ENCODE measurements at places on chromosomes 7 and 10.

GRCh38 chr10:131578472-131578970 lies 267.0 kb upstream of the TCERG1L start:
- no peak for DNase-seq

- DNase-seq, result peak; percentile 22
Observed at GRCh38 chr10:60031664-60032063, 125.3 kb upstream of the CCDC6 start.

DNA sequence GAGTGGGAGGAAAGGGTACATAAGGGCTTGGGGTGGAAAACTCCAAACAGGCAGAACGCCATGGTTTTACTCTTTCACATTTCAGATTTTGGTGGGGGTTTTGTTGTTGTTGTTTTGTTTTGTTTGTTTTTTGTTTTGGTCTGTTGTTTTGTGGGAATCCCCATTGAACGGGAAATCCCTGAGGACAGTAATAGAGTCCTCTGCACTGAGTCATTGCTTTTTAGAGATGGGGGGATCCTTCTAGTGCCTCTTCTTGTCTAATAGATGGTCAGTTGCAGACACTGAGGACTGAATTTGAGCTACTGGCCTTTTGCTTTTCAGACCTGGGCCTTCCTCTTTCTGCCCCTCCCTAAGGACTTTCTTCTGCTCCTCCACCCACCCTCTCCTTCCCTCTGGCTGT lies 20.0 kb downstream of the TRPV5 start:
- no peak for DNase-seq

GRCh38 chr7:143325240-143325639 lies 9.3 kb downstream of the CLCN1 start:
- no peak for DNase-seq

- peak; percentile 10 for DNase-seq
Observed at GRCh38 chr10:95741807-95742467, 14.0 kb upstream of the ENTPD1 start.

DNA sequence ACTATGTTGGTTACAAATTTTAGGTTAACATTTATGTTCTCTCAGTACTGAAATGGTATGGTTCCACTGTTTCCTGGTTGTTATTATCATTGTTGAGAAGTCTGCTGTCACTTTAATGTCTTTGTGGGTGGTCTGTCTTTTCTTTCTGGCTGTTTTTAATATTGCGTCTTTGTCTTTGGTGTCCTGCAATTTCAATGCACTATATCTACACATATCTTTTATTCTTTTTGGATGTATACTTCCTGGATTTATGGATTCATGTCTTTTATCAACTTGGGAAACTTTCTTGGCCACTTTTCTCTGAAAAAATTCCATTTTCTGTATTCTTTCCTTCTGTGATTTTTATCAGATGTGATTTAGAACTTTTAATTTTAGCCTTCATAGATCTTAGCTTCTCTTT lies 250.2 kb downstream of the BUB3 start:
- DNase-seq, result no peak

GRCh38 chr10:96714031-96714590 lies 6.2 kb downstream of the PIK3AP1 start:
- peak; percentile 62 for DNase-seq

- no peak for DNase-seq
Observed at GRCh38 chr10:34981844-34982243, 108.3 kb downstream of the CUL2 start.

- DNase-seq, result peak; percentile 40
Observed at GRCh38 chr10:29956335-29956924, 103.0 kb downstream of the JCAD start.

GRCh38 chr7:122790591-122790990 lies 87.9 kb upstream of the RNF148 start:
- no peak for DNase-seq

DNA sequence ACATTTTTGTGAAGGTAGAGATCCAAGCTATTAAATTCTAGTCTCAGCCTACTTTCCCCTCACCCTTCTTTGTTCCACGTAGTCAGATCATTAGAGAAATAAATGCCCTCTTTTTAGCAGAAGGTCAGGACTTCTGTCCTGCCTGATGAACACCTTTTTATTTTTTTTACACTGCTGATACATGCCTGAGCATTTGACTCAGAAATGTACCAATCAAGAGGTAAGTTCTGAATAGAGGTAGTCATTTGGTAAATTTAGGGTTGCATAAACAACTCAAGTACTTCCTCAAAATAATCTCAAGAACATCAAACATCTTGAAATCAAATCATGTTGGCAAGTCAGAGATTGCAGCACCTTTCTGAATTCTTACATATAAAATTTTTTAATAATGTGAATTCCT lies 133.7 kb downstream of the MYO3A start:
- no peak for DNase-seq

DNA sequence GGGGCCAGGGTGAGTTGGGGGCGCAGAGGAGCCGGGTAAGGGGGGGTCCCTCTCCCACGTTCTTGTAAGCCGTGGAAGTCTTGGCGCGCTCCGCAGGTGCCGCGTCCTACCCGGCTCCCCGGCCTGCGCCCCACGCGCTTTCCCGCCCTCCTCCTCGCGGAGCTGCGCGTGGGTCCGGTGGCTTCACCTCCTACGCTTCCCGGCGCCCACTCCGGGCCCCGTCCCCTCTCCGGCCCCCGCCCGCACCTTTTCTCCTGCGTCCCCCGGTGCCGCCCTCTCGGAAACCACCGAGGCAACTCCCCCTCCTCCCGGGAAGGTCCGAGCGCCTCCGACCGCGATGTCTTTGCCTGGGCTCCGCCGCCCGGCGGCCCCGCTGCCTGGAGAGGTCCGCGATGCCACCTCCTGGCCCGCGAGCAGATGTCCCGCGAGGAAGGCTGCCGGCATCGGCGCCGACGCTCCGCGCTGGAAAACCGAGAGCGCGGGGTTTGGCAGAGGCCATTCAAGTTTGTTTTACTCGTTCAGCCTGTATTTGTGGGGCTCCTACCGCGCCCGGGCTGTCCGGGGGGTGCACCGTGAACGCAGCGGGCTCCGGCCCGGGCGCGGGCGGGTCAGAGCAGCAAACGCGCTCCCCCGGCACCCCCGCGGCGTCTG lies 2.4 kb upstream of the NKX6-2 start:
- DNase-seq, result peak; percentile 5

DNA sequence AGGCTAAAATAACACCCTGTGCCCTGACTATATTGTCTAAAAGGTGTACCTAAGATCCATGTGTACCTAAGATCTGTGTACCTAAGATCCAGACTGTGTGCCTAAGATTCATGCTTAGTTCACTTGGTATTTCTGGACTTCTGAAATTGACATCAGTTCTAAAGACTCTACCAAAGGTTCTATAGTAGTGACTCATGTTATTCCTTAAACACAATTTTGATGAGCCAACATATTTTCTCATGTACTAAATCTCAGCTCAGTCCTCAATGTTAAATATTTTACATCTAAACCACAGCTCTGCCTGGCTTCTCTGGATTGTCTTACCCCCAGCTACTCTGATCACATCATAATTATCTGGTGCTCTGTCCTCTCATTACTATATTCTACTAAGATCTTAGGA lies 802.3 kb upstream of the SORCS1 start:
- DNase-seq, result no peak

DNA sequence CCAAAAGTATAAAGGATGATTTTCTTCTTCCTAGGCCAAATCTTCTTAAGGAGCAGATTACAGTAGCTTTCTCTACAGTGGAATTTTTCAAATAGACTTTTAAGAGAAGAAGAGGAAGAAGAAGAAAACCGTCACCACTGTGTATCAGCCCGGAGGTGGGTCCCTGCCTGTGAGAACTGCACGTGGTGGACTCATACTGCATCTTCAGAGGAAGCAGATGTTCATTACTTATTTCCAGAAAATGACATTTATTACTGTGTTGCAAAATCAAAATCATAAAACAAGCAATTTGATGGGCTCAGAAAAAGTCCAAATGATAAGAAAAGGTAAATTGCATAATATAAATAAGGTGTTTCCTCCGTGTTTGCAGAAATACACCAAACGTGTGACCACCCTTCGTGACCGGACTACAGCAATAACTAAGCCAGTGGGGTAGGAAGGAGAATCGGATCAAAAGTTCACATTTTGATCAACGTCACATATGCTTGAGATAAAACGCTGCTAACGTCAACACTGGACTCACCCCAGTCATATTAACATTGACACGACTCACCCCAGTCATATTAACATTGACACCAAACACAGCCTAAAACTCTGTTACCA lies 179.2 kb downstream of the PTPRN2 start:
- no peak for DNase-seq

- DNase-seq, result peak; percentile 18
Observed at GRCh38 chr10:119981826-119982225, 89.3 kb downstream of the SEC23IP start.

DNA sequence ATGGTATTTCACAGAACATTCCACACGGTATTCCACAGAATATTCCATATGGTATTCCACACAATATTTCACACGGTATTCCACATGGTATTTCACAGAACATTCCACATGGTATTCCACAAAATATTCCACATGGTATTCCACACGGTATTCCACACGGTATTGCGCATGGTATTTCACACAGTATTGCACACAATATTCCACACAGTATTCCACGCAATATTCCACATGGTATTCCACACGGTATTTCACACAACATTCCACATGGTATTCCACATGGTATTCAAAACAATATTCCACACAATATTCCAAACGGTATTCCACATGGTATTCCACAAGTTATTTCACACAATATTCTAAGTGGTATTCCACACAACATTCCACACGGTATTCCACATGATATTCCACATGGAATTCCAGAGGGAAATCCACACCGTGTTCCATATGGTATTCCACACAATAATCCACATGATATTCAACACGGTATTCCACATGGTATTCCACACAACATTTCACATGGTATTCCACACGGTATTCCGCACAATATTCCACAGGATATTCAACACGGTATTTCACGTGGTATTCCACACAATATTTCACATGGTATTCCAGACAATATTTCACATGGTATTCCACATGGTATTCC lies 136.7 kb upstream of the CHST15 start:
- no peak for DNase-seq

- no peak for DNase-seq
Observed at GRCh38 chr10:58963101-58963534, 213.3 kb upstream of the PHYHIPL start.

- DNase-seq, result peak; percentile 64
Observed at GRCh38 chr7:113209449-113210203, 91.3 kb upstream of the SMIM30 start.

DNA sequence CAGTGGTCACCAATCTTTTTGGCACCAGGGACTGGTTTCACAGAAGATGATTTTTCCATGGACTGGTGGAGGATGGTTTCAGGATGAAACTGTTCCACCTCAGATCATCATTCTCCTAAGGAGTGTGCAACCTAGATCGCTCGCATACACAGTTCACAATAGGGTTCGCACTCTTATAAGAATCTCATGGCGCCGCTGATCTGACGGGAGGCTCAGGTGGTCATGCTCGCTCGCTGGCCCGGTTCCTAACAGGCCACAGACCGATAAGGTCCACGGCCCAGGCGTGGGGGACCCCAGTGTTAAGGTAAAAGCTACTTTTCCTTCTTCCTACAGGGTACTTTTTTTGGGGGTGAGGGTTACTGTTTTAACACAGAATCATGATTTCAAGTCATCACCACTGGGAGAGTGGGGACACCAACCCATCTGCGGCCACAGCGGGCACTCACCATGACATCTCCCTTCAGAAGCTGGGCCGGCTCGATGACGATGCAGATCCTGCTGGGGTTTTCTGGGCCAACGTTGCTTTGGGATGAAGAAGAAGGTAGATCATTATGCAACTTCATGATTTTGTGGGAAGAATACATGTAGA lies 170.5 kb downstream of the TNS3 start:
- no peak for DNase-seq

- no peak for DNase-seq
Observed at GRCh38 chr10:664893-665292, 24.6 kb downstream of the DIP2C start.

- DNase-seq, result peak; percentile 55
Observed at GRCh38 chr10:110793128-110793812, 78.5 kb upstream of the PDCD4 start.

- peak; percentile 46 for DNase-seq
Observed at GRCh38 chr10:13945390-13946208, 358.8 kb downstream of the PRPF18 start.

DNA sequence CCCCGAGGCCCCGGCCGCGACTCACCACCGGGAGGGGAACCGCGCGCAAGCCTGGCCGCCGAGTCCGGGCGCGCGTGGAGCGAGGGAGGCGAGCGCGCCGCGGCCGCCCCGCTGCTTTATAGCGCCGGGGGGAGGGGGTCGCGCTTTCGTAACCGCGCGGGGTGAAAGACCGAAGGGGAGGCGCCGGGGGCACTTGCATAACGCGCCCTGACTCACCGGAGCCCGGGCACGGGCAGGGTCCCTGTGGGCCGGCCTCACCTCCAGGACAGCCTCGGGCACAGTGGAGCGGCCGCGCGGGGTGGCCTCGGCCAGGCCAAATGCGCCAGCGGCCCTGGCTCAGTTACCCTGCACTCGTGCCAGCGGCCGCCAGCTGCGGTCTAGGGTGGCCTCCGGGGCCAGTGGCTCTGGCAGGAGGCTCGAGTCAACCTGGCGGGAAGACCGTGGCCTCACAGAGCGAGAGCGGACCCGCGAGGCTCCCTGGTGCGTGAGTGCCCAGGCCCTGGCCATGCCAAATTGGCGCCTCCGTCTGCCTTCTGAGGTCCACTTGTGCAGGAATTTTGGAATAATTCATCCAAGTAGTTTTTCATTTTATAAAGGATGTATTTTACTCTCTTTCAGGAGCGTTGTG lies at the start of gene RBP4:
RBP4 (minus strand) TSS at position 90 of the 628 bp plus-strand sequence. CDS start 207 bp downstream, outside the sequence.
- DNase-seq, result no peak

DNA sequence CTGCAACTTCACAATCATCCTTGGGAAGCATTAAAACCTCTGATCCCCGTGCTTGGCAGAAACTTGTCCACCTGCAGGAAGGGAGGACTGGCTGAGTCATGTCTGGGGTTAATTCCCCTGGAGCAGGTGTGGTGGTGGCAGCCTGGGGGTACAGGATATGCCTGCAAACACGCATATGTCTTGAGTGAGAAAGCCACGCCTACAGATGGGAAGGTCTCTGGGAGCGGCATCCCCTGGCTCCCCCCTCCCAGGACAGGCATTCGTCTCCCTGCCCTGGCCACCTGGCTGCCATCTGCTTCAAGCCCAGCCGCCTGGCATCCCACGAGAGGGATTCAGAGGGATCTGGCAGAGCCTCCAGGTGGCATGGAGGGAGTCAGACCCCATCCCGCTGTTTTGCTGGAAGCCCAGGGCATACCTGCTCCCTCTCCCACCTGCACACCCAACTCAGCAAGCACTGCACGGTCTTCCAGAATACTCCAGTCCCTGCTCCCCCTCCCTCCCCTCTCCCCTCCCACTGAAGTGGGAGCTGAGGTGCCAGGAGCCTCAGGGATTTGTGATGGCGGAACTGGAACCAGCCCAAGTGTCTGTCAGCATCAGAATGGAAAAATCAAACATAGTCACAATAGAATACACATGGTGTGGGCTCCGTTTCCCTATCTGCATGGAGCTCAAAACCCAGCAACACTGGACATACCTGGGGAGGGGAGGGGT lies 61.0 kb downstream of the CAMK2B start:
- peak; percentile 38 for DNase-seq

DNA sequence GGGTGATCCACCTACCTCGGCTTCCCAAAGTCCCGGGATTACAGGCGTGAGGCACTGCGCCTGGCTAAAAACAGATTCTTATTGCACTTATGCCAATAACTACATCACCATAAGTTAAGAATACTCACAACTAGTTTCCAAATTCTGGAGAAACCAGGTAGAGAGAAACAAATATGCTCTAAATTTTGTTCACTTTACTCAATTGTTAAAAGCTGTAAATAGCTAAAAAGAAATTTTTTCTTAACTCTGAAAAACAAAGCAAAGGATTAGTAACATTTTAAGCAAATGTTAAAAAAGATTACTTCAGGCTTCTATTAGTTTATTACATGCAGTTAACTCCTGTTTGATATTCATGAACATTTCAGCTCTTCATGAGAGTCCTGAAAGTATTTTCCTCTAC lies 28.3 kb upstream of the ZMIZ2 start:
- DNase-seq, result no peak
